ENCODE measurements at places on chromosomes 13 and 19. TPM values are rescaled to one million over a fixed set of nuclear protein-coding genes. Genes with fewer than 3 reads are reported as not detected.

AP1M2 gene
- 40.3 TPM for total RNA-seq

B3GNT3 gene
- total RNA-seq = 2.1 TPM

TLE5 gene
- total RNA-seq = 189 TPM

CYP2A13 gene
- not detected for total RNA-seq

FCGBP gene
- total RNA-seq = 9.2 TPM

WIZ gene
- total RNA-seq = 11.0 TPM

FAM32A gene
- total RNA-seq = 17.6 TPM

TLE6 gene
- total RNA-seq = 1.6 TPM

AKAP11 gene
- total RNA-seq = 6.7 TPM

LHB gene
- total RNA-seq = 5.0 TPM

TBCB gene
- total RNA-seq = 42.0 TPM

DNA sequence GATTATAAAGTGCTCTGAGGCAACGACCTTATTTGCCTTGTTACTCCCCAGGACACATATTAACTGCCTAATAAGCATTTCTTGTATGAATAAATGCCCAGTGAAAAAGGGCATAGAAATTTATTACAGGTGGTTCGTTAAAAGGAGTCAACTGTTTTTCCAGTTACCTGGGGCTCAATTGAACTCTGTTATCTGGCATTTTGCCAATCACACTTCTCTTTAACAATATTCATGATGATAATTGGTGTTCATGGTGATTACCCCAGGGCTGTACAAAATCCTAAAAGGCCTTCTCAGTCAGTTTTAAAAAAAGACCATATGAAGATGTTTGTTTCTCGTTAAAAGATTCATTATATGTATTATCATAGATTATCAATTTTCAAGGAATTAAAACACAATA is 57.1 kb downstream of the KL start:
- no peak for DNase-seq

DNA sequence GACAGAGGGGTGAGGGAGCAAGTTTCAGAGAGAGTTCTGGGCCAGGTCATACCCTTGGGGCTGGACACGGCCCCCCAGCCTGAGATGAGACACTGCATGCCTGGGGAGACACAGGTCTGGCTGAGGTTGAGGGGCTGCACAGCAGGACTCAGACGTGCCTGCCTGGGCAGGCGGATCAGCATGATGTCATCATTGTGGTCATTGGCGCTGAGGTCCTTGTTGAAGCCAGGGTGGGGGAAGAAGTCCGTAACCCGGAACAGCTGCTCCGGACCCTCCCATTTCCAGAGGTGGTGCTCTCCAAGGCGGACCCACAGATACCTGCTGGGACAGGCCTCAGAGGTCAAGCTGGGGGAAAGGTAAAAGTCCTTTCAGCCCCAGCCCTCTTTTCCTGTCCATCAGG is 5.0 kb upstream of the KLK8 start:
- no peak for DNase-seq

GRCh38 chr13:101919541-101920181 is 467.2 kb downstream of the ITGBL1 start:
- DNase-seq = no peak

- DNase-seq = peak; percentile 50
These were observed 40.6 kb upstream of the EEF1AKMT1 start for GRCh38 chr13:20814224-20814910.

GRCh38 chr19:41861116-41861768 is 1.2 kb downstream of the RPS19 start:
- DNase-seq = no peak

GRCh38 chr13:51738226-51738905 is 65.6 kb downstream of the DHRS12 start:
- no peak for DNase-seq

GRCh38 chr13:106415971-106416370 is 119.5 kb downstream of the EFNB2 start:
- DNase-seq = no peak

DNA sequence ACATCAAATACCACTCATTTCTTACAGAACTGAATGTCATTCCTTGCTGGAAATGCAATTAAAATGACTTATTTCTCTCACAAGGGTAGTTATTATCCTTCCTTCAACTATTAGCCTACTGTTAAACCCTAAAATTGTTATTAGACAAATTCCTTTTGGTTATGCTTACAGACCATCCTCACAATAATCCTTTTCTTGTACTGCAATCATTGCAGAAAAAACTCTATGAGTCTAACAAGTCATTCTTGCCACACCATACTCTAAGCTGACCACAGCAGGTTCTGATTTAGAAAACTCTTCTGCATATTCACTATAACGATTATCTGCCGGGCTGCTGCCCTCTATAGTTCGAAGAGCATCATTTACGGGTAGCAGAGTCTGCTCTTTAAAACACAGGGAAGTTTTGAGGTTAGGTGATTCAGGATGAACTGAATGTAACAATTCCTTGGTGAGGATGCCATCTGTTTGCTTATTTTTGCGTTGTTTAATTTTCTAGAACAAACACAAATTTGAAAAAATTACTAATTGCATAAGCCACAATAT is 38.2 kb downstream of the MTMR6 start:
- no peak for DNase-seq

GRCh38 chr13:57136093-57136492 is 4.6 kb upstream of the PRR20A start:
- DNase-seq = no peak

DNA sequence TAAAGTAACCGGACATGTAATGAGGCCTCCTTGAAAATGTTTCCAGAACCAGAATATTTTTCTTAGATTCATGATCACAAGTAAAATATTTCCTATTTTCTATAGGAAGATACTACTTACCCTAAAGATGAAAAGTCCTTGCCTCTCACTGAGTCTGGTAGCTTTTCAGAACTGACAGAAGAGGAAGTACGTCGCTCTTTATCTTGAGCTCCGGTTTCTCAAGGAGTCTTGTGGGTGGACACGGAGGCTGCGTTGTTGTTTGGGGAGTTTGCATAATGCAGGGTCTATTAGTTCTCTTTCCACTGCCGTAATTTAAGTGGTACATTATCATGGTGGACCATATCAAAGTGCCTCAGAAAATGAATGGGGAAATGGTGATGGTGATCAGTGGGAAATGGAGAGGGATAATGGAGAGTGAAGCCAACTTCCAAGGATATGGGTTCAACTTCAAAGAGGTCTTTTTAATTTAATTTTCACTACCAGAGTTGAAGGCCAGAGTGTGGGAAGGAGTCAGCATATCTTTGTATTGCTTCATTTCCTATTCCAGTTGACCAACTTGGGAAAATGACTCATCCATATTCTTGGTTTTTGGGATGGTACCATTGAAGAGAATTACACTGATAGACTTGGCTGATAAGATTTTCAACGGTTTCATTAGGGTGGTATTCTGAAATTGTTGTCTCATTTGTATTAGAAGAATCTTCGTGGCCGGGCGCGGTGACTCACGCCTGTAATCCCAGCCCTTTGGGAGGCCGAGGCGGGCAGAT is 23.4 kb downstream of the MBD3L2B start:
- no peak for DNase-seq

DNA sequence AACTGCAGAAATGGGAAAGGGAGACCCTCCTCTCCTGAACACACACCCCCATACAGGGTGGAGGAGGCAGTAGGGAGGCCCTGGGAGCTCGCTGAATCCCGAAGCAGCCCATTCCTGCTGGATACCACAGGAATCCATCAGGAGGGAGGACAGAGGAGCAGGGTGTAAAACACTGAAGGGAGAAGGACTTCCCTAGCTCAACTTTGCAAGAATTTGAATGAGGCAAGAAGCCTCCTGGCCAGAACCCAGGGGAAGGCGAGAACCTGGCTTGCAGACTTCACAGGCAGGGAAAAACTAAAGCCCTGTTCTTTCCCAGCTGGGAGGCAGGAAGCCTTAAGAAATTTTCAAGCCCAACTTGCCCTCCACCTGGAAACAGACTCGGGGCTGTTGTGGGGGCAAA is 43.5 kb downstream of the ZNF91 start:
- DNase-seq = no peak

DNA sequence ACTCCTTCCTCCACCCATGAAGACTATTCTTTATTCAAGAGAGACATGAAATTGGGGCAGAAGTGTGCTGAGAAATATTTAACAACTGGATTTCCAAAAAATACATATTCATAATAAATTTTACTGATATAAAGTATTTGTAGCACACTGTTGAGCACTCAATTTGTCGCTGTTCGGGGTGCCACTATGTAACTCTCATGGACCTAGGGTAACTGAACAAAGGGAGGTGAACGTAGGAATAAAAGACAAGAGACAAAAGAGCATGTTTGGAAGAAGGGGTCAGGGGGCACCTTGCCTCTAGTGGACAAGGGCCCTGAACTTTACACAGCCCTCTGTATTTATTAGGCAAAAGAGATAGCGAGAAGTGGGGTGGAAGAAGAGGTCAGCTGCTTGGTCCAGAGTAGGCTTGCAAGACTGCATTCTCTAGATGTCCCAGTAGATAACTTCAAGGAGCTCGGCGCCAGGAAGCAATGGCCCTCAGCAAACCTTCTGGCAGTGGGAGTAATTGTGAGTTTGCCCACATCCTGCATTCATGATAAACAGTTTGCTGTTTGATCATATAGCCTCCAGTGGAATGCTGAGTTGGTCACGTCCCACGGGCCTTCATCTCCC is 4.5 kb upstream of the ZNF175 start:
- no peak for DNase-seq

GRCh38 chr13:26518451-26518959 is 39.0 kb upstream of the WASF3 start:
- DNase-seq = no peak

DNA sequence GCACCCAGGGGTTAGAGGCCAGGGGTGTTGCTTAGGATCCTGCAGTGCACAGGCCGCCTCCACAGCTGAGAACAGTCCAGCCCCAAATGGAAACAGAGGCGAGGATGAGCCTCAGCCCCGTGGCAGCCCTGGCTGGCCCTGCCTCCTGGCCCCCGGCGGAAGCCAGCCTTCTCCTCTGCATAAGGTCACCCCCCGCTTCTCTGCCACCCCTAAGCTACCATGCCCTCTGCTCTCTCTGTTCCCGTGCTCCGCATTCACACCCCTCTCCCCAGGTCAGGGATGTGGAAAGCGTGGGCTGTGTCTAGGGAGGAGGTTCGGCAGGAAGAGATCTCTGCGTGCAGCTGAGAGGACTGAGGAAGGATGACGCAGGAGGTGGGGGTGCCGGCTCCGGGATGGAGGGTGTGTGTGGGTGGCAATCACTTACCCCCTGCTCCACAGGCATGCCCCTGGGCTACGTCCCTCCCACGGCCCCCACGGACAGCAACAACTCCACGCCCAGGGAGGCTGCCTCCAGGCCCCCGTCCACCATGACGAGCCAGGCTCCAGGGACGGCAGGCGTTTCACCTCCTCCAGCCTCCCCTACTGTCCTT is 6.0 kb downstream of the SSC5D start:
- DNase-seq = no peak

DNA sequence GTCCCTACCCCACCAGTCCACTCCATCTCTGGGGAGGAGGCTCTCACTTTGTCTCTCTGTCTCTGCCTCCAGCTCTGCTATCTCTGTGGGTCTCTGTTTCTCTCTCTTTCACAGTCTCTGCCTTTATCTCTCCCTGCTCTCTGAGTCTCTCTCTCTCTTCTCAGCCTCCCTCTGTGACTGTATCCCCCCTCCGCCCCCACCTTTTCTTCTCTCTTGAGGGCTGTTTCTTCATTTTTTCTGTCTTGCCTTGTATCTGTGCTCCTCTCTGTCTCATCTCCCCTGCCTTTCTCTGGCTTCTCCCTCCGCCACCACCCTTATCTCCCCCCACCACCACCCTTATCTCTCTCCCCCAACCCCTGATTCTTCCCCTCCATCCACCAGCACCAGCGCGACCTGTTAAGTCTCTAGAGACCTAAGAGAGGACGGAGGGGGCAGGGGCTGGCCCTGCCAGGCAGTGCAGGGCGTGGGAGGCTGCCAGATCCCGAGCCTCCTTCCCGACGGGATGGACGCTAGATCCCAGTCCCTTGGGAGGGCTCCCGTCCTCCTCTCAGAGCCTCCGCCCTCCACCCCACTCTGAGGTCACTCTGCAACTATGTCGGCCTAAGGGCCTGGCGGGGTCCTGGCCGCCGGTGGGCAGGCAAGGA is 1.0 kb downstream of the AXL start:
- DNase-seq = no peak

- DNase-seq = no peak
These were observed 115.3 kb downstream of the RBM26 start for GRCh38 chr13:79290595-79291244.

- DNase-seq = no peak
These were observed 202.1 kb downstream of the KLF12 start for GRCh38 chr13:73932091-73932490.

All from pancreas (tissue), 10 donors.